ENCODE measurements at places on chromosomes 3 and 15. TPM values are rescaled to one million over a fixed set of nuclear protein-coding genes. Genes with fewer than 3 reads are reported as not detected.

The DNASE1L3 gene
- not detected for total RNA-seq

The PYGO1 gene
- total RNA-seq = 5.6 TPM

The HIGD2B gene
- total RNA-seq = not detected

The ANKRD63 gene
- 0.41 TPM for total RNA-seq

The ACP3 gene
- total RNA-seq = not detected

The HTR3D gene
- not detected for total RNA-seq

The CPNE4 gene
- total RNA-seq = 6.3 TPM

The EXD1 gene
- 0.33 TPM for total RNA-seq

The GRK7 gene
- total RNA-seq = not detected

The SECISBP2L gene
- 8.3 TPM for total RNA-seq

The WDR49 gene
- total RNA-seq = not detected

The VIPR1 gene
- total RNA-seq = 0.51 TPM

The MEGF11 gene
- total RNA-seq = 0.62 TPM

The CLDN18 gene
- total RNA-seq = not detected

The PRTG gene
- total RNA-seq = 10.6 TPM

The SCN5A gene
- total RNA-seq = 1.0 TPM

All from A549 treated with GW870086 at 1 μM for 4 hours (cell line).